ENCODE measurements at places on chromosomes 2 and 18.

DNA sequence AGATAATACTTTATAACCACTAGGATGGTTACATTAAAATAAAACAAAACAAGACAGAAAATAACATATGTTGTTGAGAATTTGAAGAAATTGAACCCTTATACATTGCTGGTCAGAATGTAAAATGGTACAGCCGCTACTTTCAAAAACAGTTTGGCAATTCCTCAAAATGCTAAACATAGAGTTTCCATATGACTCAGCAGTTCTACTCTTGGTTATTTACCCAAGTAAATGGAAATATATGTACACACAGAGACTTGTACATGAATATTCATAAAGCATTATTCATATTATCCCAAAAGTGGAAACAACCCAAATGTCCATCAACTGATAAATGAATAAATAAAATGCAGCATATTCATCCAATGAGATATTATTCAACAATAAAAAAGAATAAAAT lies 92.5 kb upstream of the LRATD1 start:
- ATAC-seq: no peak

DNA sequence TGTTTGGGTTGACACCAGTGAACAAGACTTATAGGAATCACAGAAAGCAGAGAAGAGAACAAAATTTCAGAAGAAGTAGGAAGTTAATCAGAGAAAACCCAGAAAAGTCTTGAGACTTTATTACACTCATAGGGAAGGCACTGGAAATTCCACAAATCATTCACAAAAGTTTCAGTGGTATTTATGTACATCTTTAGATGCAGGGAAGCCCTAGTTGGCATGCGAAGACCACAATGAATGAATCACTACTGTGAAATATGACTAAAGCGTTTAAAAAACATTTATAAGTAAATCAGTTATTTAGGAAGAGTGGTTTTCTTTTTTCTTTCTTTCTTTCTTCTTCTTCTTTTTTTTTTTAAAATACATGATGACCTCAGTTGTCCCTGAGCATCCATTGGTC lies 105.1 kb downstream of the NUP35 start:
- peak; percentile 92 for ATAC-seq

- no peak for ATAC-seq
These were observed 62.5 kb downstream of the RRM2 start for GRCh38 chr2:10185046-10185445.

DNA sequence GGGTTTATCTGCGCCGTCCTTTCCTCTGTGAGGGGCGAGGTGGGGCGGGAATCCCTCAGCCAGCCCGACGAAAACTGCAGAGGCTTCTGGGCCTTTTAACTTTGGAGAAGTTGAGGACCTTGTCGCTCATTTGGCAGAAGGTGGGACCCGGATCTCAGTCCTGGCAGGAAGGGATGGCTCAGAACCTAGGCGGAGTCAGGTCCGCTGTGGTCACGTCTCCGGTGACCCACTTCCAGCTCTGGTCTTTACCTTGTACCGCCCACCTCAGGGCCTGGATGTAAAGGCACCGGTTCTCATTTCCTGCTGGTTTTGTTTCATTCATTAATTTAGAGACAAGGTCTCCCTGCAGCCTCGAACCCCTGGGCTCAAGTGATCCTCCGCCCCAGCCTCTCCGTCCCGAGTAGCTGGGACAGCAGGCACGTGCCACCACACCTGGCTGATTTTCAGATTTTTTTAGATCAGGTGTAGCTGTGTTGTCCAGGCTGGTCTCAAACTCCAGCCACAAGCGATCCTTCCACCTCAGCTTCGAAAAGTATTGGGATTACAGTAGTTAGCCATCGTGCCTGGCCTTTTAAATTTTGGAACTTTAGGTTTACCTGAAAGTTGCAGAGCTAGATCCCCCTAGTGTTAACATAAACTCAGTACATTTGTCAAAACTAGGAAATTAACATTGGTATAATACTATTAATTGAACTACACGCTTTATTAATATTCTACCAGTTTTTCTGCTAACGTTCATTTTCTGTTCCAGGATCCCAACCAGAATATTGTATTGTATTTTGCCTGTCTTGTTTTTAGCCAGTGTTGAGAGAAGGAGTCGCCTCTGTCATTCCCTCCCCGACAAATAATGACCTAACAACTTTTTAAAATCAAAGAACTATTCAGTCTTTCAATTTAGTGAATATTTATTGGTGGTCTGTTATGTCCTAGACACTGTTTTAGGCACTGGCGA lies 852 bp downstream of the POLI start:
- ATAC-seq: peak; percentile 79

DNA sequence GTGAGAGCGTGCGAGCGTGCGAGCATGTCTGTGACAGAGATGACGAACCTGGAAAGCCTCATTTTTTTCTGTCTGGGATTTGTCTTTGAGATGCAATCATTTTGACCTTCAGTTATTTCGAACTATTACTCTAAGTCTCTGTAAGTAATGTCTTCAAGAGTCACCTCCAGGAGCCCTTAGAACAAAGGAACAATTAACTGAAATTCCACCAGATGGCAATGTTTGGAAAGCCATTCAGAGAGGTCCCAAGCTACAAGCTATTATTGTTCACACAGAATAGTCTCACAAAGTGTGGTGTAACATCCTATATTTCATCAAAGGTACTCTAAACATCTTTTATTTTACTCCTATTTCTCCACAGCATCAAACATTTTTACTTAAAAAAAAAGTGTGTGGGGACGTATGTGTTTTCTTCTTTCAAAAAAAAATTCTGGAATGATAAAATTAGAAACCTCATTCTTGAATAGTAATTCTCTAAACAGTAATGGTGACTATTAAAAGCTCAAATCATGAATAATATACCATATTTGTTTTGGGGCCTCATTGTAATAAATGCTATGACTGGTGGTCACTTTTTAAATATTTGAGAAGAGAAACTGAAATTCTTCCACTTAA lies 35.1 kb upstream of the MAPRE2 start:
- peak; percentile 74 for ATAC-seq

DNA sequence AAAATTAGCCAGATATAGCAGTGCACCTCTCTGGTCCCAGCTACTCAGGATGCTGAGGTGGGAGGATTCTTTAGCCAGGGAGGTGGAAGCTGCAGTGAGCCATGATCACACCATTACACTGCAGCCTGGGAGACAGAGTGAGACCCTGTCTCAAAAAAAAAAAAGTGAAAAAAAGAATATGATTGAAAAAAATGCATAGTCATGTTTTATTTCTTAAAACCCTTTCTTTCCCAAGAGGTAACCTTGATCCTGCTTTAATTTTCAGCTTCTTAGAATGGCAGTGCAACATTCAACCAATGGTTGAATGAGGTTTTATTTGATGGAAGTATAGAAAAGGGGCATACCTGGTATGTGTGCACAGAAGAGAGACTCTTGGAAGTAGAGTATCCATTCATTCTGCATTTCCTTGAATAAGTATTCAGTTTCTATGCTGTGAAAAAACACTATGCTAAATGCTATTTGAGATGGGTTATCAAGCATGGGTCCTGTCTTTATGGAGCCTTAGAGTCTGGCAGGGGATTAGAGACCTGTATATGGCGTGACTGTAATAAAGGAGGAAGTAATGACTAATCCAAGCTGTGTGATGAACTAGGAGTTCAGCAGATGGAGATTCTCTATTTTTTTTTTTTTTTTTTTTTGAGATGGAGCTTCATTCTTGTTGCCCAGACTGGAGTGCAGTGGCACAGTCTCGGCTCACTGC lies 146.3 kb downstream of the WDSUB1 start:
- ATAC-seq: no peak

GRCh38 chr2:226971084-226971483 lies 135.2 kb downstream of the RHBDD1 start:
- ATAC-seq: no peak

DNA sequence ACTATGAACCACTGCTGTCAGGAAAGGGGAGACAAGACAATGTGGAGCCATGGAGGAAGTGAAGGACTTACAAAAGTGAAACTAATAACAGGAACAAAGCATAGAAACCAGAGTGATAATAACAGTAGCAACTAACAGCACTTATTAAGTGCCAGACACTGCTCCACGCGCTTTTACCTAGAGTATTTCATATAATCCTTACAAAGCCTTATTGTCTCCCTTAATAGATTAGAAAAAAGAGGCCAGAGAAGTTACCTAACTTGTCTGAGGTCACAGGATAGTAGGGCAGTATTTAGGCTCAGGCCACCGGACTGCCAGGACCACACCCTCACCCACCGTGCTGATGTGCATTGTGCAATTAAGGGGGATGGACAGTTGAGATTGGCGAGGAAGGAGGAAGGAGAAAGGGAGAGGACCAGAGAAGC lies 98.6 kb upstream of the NFU1 start:
- no peak for ATAC-seq

DNA sequence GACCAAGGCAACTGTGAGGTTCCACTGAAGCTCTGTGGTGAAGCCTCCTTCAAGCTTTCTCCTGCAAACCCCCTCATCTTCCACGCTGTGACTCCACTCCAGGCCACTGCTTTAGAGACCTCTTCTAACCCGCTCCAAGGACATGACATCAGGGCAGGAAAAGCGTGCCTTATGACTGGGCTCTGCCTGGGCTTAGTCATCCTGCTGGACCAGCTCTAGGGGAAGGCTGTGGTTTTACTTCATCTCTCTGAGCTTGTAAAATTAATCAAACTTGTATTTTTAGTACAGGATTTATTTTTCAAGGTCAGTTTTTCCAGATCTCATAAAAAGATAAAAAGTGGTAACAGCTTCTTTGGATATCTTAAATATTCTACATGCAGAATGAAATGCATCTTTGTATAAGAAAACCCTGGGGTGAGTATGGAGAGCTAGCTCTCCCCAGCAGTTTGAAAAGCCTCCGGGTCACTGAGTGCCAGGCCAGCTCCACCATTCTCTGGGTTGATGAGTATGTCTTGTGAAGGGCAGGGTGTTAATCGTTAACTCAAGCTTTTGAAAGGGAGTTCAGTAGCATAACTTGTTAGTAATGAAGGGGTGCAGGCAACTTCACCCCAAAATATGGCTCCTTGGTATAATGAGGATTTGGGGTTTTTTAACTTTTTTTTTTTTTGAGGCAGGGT lies 33.1 kb upstream of the YPEL5 start:
- no peak for ATAC-seq
